ENCODE measurements at places on chromosomes 5 and 9. TPM values are rescaled to one million over a fixed set of nuclear protein-coding genes. Genes with fewer than 3 reads are reported as not detected.

BTNL3 gene
- not detected for total RNA-seq

CORO2A gene
- total RNA-seq = 1.7 TPM

PTGES gene
- total RNA-seq = 2.5 TPM

RARS1 gene
- 134 TPM for total RNA-seq
